ENCODE measurements at places on chromosomes 3 and 15.

GRCh38 chr3:21425715-21426114 lies 325.3 kb downstream of the ZNF385D start:
- DNase-seq: no peak

GRCh38 chr3:147960786-147961185 lies 551.6 kb downstream of the ZIC1 start:
- DNase-seq: no peak

DNA sequence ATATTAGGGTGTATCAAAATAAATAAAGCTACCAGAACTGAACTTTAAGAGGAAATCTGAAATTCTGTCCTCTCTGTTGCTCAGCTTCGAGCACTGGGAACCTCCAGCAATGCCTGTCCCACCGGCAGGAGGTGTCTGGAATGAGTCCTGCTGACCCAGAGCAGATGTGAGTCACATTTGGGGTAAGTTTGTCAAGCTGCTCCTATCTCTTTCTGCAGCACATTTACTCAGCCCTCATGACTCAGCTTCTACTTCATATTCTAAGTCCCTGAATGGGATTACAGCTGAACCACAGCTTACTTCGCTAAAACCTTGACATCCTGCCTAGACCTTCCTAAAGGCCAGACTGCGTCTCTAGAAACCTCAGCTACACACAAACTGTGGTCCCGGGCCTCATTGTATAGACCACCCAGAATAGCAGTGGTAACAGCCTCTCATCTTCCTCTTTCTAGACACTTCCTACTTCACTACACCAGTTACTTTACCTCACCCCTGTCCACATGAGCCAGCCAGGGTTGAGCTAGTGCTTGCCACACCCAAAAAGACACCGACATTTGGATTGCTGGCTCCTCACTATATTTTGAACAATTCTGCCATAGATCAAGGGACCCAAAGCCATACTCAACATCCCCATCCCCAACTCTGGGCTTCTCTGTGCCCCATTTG lies 109.6 kb upstream of the TMCO5A start:
- DNase-seq: no peak

- no peak for DNase-seq
Observed at GRCh38 chr15:77527164-77527778, 105.4 kb downstream of the LINGO1 start.

- DNase-seq: no peak
Observed at GRCh38 chr3:123521179-123521969, 63.5 kb downstream of the HACD2 start.

DNA sequence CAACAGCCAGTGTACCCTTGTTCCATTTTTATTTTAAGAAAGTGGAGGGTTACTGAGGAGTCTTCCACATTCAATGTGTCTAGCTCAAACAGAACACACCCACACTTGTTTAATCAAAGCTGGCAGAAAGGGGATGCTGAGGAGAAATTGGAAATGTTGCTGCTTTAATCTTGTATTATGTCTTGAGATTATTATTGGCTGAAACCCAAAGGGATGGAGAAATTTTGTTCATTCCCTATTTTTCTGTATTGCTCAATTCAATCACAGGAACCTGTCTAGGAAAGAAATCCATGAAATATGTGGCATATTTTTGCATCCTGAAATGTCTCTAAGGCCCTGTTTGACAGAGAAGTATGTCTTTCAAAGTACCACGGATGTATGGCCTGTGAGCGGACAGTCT lies 238.0 kb downstream of the MYRIP start:
- DNase-seq: no peak

DNA sequence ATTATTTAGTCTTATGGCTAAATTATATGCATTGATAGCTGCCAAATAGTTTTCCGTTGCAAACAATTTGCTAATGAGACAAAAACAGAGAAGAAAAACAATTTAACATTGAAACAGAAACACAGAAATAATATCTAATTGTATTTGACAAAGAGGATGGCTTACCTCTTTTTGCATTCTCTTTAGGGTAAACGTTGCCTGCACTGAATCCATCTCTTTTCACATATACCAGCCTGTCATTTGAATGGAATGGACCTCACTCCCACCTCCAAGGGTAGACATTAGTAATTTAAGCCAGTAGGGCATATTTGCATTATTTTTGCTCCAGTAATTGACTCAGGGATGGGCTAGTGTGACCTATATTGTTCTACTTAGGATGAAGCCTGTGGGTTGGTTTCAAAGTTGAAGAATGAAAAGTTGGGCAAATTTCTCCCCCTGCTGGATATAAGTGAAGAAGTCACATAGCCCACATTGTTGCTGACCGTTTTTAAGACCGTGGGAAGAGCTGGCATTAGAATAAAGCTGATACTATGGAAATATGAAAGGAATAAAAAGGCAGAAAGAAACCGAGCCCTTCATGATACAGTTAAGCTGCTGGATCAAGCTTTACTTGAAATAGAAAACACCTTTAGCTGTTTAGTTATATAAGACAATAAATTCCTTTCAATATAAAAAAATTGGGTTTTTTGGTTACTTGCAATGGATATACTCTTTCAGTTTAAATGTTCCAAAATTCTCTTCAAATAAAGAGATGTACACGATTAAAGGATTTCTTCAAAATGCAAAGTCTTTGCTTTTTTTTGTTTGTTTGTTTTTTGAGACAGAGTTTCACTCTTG lies 26.9 kb downstream of the PIERCE2 start:
- no peak for DNase-seq

GRCh38 chr3:64539451-64540196 lies 148.2 kb downstream of the ADAMTS9 start:
- DNase-seq: no peak

DNA sequence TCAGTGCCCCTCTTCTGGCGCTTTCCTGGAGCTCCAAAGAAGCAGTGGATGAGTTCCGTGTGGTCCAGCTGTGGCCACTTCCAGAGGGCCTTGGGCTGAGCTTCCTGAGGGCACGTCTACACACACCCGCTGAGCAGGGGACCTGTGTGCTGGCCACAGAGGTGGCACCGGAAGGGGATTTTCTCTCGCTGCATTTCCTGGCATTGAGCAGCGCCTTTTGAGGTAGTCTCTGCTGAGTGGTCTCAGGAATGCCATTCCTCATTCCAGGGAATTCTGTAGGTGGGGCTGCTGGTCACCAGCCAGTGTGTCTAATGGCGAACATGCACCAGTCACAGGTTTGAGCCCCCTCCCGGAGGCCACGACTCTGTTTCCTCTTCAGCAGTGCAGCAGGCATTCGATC lies 48.1 kb downstream of the AMOTL2 start:
- DNase-seq: no peak

- DNase-seq: no peak
Observed at GRCh38 chr3:13277860-13278531, 142.1 kb downstream of the NUP210 start.

GRCh38 chr15:51561271-51561670 lies 61.3 kb downstream of the DMXL2 start:
- no peak for DNase-seq

DNA sequence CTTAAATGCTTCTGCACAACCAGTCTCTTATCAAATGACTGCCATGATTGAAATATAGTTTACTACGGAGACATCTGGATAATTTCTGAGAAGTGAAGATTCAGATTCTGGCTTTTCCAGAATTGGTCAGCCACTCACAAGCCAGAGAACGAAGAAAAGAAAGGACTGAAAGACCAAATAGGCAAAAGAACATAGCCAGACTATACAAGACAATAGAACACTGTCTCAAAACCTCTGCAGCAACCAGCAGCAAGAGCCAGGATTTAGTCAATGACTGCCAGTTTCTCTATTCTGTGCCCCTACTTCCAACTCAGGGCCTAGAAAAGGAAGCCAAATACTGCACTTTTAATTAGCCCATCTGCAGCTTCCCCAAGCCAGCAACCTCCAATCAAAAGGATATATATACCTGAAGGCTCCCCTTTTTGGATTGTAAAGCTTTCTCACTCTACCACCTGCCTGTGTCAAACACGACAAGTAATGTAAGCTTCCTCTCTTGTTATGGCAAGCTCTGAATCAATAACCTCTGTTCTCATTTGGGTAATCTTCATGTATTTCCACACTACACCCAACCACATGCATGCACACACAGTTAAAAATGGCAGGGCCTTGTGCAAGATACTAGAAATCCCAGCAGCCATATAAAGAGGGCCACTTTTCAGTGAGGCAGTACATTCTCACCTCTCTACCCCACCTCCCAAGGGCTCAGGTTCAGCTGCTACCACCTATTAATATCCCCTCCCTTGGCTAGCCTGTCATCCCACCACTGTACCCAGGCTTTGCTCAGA lies 97.1 kb downstream of the ERC2 start:
- DNase-seq: no peak

DNA sequence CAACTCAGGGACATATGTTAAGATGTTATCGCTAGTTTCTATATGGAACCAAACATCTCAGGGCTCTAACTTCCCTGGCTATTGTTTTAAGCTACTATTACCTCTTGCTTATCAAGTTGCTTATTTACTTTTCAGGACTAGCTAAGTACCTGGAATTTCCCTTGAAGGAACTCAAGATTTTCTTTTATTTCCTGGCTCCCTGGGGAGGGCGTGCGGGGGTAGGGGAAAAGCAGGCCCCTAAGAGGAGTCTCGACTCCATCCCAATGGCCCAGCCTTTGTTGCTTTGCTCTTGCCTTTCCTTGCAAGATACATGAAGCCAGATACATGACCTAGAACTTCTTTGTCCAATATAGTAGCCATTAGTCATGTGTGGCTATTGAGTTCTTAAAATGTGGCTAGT lies 76.9 kb upstream of the STXBP5L start:
- DNase-seq: no peak

DNA sequence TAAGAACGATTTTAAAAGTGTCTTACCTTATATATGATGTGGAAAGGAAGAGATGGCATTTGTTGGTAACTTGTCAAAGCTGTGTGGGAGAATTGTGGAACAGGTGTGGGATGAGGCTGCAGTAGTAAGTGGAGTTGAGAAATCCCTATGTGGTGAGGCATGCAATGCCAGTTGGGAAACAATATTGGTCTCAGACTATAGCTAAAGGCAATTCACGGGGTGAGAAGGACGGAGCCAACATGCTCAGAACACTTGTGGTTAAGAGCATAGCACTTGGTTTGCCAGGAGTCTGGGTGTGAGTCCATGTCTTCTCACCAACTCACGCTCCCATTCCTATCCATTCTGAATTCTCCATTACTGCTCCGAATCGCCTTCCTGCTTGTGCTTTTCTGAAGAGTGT lies 615.6 kb upstream of the ADAMTS9 start:
- no peak for DNase-seq

DNA sequence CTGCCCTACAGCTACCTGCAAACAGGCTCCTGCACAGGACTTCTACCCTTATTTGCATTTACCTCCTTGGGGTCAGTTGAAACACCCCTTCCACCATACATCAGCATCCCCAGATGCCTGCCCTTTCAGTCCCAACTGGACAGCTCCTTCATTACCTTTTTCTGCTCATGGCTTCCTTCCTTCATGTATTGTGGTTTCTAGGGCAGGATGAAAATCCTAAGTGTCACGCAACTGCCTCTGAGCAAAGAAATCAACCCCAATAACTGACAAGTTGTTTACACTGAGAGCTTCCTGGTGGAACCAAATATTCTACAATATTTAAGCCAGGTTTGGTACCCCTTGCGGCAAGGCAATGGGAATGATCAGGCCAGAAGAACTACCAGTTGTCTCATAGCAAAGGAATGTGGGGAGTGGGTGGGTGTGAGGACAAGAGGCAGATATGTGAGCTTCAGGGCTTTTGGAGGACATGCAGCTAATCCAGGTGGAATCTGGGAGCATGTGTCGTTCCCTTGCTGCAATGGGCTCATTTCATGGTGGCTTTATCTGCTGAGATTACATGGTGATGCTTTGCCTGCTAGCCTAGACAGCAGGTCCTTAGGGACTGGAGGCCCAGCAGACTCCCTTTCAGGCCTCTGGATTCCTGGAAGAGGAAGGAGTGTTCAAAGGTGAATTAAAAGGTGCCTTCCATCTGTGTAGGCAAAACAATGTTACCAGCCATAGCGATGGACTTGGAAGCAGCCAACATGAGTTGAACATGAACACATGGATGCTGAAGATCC lies 34.9 kb downstream of the PPCDC start:
- peak; percentile 78 for DNase-seq

GRCh38 chr3:150727653-150728502 lies 24.2 kb upstream of the ERICH6 start:
- DNase-seq: no peak

DNA sequence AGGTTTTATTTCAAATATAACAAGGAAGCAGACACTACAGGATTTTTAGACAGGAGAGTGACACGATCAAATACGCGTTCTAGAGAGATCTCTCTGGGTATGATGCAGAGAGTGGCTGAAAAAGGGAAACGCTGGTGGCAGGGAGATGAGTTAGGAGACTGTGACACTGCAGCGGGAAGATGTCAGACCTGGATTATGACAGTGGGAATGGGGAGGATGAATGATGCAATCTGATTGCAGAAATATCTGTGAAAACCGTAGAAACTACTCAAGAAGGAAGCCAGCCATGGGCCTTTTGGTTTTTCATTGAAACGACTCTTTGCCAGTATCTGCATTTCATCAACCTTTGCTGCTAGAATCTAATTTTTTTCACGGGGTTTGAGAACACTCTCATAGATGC lies 157.9 kb downstream of the FAM43A start:
- no peak for DNase-seq

- no peak for DNase-seq
Observed at GRCh38 chr3:14303336-14304100, 98.9 kb upstream of the SLC6A6 start.

DNA sequence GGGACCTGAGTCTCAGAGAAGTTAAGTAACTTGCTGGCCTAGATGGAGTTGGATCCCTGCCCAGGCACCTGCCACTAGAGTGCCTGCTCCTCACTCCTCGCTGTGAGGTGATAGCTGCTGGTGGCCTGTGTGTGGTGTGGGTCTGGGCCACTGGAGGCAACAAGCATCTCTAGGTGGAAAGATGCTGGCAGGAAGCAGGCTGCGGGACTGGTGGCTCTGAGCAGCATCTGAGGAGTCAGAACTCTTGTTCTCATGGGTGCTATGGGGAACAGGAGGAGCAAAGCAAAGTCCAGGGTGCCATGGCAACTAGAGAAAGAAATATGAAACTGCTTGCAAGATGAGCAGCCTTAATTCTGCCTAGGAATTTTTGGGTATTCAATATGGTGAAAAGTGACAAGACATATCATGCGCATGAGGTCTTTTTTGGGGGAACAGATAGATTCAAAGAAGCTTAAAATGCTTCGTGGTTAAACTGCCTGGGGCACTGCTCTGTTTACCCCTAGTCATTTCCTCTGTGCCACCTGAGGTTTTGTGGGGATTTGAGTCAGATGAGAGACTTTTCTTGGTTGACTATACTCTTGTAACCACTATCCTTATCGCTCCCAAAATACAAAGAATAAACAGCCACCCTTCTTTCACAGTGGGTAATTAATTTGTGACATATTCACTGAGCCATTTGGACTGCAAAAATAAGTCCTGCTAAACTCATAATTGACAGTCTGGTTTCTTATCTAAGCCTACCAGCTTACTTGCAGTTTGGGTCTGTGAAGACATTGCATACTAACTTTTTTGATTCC lies 50.3 kb downstream of the MED12L start:
- DNase-seq: no peak

- no peak for DNase-seq
Observed at GRCh38 chr15:73902121-73903020, 23.9 kb upstream of the LOXL1 start.
